ENCODE measurements at places on chromosomes 6 and 20.

GRCh38 chr20:7980332-7981046, 39.1 kb downstream of the TMX4 start:
- DNase-seq: peak; percentile 7

DNA sequence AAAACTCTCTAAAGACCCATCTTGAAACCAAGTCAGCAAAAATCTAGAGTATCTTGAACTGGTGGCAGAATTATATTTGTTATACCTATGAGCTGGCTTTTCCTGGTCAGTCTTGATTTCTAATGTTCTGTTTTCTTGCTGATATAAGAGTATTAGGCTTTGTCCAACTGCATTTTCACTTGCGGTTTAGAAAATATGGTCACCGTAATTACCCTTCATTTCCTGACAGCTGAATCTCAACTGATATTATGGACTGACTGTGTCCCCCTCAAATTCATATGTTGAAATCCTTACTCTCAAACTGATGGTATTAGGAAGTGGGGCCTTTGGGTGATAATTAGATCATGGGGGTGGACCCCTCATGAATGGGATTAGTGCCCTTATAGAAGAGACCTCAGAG, 72.1 kb downstream of the TXLNB start:
- DNase-seq: no peak

- no peak for DNase-seq
Measured at GRCh38 chr20:53899351-53900167, 170.8 kb downstream of the BCAS1 start.

DNA sequence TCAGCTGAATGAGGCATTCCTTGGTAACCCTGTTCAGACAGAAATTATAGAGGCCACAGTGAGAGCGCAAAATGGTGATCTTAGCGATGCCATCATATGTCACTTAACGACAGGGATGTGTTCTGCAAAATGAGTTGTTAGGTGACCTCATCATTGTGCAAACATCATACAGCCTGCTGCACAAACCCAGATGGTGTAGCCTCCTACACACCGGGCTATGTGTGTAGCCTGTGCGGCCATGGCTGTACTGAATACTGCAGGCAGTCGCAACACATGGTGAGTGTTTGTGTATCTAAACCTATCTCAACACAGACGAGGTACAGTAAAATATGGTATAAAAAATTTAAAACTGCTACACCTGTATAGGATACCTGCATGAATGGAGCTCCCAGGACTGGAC, 234.1 kb upstream of the PMEPA1 start:
- no peak for DNase-seq

DNA sequence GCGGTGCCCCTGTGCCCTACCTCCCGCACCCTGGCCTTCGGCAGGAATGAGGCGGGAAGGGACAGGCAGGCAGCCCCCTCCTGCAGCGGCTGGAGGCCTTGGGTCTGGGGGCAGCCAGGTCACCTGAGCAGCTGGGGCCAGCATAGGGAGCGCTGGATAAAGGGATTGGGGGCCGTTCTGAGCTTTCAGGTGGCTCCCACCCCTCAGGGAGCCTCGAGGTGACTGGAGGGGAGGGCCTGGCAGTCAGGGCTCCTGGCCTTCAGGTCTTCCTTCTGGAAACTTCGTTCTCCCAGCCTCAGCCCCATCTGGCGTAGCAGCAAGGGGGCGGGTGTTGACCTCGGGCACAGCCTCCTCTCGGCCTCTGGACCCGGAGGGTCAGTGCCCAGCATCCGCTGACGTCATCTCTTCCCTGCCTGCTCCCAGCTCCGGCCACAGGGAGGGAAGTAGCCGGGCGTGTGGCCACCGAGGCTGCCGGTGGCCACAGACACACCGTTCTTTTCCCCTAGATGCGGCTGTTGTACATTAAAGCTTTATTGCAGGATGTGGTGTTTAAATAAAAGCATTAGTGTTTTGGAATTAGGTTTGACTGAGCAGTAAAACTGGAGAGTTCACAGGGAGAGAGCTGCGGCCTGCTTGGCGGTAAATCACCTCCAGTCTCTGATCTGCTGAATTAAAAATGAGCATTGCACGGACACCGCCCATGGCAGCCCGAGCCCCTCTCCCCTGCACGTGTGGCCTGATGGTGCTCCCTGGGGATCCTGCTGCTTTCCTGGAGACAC, 80.0 kb upstream of the GATA5 start:
- no peak for DNase-seq

- DNase-seq: no peak
Measured at GRCh38 chr6:189676-190075, 102.6 kb upstream of the DUSP22 start.

- peak; percentile 72 for DNase-seq
Measured at GRCh38 chr20:57990396-57990987, 238.0 kb downstream of the ANKRD60 start.

GRCh38 chr6:9252799-9253198, 817.5 kb upstream of the SLC35B3 start:
- DNase-seq: no peak

- no peak for DNase-seq
Measured at GRCh38 chr6:2061880-2062279, 183.5 kb downstream of the GMDS start.

DNA sequence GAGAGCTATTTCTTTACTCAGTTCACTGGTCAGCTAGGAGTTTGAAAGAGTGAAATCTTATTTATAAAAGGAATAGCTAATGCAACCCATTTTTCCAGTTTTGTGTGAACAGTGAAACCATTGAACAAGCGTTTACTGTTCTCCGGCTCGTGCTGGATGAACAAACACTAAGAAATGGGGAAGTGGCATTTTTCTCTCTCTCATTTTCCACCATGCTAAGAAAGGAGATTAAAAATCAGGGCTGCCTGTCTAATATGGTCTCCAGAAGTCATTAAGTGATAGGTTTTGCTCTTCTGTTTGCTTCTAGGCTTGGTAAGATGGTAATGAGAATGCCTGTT, 774 bp upstream of the SFT2D1 start:
- DNase-seq: no peak

GRCh38 chr20:58458342-58459057, 56.7 kb downstream of the APCDD1L start:
- no peak for DNase-seq

GRCh38 chr6:82363428-82364086, at the start of gene TPBG:
TPBG (plus strand) TSS chr6:82363817; CDS start chr6:82364962, 1,145 bp downstream.
- peak; percentile 60 for DNase-seq

DNA sequence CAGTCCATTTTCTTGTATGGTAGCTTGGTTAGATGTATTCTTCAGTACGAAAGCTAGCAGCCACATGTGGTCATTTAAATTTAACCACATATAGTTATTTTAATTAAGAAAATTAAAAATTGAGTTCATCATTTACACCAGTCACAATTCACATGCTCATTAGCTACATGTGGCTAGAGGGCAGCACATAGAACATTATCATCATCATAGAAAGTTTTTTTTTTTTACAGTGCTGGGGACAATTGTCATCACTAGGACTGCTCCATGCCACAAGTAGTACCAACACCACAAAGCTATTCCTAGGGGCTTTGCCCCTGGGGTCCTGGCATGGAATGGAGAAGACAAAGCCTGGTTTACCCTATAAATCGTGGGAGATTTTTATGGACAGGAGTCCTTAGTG, 30.5 kb downstream of the PLCB4 start:
- DNase-seq: no peak

- no peak for DNase-seq
Measured at GRCh38 chr20:25246182-25246999, 1.5 kb upstream of the PYGB start.

GRCh38 chr6:63333440-63333839, 13.7 kb upstream of the LGSN start:
- DNase-seq: no peak

DNA sequence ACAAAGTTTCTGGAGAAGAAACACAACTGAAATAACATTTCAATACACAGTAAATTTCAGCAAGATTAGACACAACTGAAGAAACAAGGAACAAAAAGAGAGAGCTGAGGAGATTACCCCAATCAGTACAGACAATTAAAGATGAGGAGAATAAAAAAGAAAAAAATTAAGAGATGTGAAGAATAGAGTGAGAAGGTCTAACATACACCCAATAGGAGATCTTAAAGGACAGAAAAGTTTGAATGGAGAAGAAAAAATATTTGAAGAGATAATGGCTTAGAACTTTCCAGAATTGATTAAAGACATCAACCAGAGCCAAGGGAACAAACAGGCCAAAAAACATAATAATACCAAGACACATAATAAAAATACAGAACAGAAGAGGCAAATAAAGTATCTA, 116.4 kb downstream of the HUS1B start:
- no peak for DNase-seq

Data from AG09309 (cell line).